ENCODE measurements at places on chromosomes 11 and 22.
A peak's percentile ranks its signal among the peaks of the same experiment; 100 is the strongest.

GRCh38 chr11:1507381-1508140, 21.0 kb upstream of the MOB2 start:
- no peak for DNase-seq

DNA sequence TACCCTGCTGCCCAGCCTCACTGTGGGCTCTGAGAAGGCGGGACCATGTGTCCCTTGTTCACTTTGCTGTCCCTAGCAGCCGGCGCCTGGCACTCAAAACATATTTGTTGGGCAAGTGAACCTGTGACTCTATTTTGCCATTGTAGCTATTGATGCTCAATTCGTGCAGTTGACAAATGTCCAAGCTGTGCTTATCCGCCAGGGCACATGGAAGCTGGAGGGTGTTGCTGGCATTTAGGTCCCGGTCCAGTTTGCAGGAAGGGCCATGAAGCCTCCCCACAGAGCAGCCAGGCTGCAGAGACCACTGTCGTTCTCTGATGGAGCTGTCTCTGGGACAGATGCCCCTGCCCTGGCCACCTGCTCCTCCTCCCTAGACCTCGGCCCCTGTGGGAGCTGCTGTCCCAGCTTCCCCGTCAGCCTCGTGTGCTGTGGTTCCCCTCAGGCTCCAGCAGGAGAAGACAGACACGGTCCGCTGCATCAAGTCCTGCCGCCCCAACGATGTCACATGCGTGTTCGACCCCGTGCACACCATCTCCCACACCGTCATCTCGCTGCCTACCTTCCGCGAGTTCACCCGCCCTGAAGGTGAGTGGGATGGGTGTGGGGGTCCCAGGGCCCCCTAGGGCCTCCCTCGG, 71.5 kb downstream of the FBLN1 start:
- DNase-seq: no peak

- no peak for DNase-seq
Measured at GRCh38 chr11:12285811-12286222, 91.6 kb upstream of the PARVA start.

DNA sequence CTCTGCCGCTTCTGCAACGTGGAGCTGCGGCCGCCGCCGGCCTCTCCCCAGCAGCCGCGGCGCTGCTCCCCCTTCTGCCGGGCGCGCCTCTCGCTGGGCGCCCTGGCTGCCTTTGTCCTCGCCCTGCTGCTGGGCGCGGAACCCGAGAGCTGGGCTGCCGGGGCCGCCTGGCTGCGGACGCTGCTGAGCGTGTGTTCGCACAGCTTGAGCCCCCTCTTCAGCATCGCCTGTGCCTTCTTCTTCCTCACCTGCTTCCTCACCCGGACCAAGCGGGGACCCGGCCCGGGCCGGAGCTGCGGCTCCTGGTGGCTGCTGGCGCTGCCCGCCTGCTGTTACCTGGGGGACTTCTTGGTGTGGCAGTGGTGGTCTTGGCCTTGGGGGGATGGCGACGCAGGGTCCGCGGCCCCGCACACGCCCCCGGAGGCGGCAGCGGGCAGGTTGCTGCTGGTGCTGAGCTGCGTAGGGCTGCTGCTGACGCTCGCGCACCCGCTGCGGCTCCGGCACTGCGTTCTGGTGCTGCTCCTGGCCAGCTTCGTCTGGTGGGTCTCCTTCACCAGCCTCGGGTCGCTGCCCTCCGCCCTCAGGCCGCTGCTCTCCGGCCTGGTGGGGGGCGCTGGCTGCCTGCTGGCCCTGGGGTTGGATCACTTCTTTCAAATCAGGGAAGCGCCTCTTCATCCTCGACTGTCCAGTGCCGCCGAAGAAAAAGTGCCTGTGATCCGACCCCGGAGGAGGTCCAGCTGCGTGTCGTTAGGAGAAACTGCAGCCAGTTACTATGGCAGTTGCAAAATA, 816 bp downstream of the PDE3B start:
- peak; percentile 58 for DNase-seq

GRCh38 chr22:26287382-26288225, 118.3 kb downstream of the SEZ6L start:
- no peak for DNase-seq

- DNase-seq: no peak
Measured at GRCh38 chr11:86999859-87000753, 37.6 kb upstream of the TMEM135 start.

DNA sequence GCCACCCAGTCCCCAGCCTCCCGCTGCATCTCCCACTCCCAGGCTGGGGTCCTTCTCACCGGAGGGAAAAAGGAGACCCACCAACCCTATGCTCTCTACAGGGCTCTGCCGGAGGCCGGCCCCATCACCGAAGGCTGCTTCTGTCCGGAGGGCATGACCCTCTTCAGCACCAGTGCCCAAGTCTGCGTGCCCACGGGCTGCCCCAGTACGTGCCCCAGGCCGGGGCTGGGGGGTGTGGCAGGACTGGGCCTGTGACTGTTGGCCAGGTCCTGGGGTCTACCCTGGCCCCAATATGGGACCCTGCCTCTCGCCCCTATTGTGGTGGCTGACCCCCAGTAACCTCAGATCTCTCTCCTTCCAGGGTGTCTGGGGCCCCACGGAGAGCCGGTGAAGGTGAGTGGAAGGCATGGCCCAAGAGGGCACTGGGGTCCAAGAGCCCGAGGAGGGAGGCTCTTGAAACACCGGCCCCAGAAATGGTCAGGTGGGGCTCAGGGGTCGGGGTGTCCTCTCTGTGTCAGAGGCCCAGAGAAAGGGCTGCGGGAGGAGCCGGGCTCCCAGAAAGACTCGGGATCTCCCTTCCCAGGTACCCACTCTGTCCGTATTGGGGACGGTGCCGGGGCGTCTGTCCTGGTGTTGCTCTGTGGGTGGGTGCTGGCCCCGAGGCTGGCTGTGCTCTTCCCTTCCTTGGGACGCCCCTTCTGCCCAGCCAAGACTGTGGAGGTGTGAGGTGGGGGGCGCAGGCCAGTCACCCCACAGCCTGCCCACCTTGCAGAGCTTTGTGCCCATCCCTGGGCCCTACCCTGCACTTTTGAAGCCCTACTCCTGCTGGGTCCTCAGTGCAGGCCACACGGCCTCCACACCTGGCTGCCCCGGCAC, 26.1 kb upstream of the MUC5B start:
- no peak for DNase-seq

DNA sequence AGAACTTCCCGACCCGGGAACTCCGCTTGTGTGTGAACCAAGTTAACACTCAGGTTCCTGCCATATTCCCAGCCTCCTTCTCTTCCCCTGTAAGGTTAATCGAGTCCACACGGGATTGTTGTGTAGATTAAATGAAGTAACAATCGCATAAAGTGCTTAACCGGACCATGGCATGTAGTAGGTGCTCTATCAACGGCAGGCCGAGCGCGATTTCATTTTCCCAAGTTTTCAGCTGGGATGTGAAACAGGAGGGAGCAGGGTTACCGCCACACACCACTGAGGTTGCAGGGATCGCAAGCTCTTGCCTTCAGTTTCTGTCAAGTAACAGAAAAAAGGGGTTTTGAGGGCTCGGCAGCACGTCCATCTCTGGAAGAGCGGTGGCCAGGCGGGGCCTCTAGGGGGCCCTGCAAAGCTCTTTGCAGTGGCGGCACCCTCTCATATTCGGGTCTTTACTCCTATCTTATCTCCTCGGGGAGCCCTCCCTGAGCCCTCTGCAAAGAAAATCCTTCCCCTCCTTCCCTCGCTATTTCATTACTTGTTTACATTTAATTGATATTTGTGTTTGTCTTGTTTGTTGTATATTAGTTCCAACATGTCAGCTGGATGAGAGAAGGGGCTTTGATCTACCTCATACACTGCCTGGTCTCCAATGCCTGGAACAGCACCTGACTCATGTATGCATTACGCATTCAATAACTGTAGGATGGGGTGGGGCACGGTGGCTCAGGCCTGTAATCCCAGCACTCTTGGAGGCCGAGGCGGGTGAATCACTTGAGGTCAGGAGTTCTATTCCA, 816 bp upstream of the PLEKHA7 start:
- DNase-seq: peak; percentile 36

DNA sequence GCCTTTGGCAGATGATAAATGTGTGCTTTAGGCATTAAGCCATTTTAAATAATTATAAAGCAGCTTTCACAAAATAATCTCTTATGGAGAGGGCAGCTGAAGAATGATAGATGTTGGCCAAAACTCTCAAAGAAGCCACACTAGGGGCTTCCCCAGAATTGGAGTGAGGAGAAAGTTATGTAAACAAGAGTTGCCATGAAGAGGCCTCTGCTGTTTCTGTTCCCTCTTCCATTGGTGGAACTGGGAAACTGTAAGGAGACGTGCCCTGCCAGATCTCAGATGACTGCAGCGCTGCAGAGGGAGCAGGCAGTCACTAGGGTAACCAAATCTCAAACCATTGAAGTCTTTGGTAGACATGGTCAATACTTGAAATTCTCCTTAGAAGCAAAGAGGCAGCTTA, 19.4 kb upstream of the APLP2 start:
- DNase-seq: no peak

DNA sequence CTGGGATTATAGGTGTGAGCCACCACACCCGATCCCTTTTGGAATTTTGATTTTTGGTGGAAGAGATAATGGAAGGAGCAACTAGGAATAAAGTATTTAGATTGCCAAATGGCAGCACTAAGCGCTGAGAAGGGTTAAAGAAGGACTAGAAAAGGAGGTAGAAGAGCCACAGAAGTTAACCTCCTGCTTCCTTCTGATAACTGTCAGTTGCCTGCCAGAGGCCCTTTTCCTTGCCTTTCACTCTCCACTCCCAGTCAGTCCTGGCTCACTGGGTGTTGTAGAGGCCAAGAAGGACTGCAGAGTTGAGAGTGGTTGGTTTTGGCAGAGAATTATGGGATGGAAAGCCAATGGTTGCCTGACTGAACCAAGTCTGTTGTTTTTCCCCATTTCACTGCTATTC, 19.3 kb downstream of the ZC3H12C start:
- no peak for DNase-seq

DNA sequence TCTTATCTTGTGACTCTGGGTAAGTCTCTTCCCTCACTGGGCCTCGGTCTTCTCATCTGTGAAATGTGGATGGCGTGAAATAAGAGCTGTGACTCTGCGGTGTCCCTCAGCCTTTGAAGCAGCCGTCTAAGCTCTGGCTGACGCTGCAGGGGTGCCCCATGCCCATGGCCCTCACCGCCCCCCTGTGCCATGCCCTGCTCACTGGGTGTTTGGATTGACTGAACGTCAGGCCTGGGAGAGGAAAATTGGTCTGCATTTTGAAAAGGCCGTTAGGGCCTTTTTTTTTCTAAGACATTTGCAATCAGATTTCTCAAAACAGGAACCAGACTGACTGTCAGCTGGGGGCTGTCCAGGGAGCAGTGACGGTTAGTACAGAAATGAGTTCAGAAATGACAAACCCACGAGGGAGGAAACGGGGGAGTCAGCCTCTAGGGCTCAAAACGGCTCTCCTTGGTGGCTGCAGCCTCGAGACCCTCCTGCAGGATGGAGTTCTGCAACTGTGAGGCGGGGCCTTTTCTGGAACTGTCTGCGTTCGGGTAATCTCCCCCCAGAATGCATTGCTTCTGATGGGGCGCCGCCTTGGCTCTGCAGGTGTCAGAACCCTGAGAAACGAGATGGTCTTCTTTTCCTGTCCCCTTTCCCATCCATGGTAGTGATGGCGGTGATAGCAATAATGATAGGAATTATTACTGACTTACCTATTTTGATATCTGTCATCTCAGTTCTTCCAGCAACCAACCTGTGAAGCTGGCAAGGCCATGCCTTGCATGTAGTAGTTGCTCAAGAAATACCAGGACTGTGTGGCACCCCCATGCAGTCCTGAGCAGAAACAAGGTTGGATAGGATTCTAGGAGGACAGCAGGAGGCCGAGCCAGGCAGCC, 2.0 kb downstream of the GRK2 start:
- DNase-seq: peak; percentile 60

DNA sequence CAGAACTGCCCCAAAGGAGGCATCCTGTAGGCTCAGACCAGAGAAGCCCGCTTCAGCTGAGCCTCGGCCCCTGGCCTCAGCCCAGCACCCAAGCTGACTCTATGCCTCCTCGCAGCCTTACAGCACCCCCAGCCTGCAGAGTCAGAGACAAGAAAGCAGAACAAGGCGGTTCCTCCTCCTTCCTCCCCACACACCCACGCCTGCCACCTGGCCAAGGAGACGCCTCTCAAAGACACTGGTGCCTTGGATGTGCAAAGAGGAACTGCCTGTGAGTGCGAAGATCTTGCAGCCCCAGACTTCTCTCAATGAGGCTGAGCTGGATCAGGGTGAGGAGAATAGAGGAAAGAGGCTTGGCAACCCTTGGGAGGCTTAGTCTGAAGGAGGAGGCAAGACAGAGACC, 60.2 kb downstream of the PDE2A start:
- no peak for DNase-seq

DNA sequence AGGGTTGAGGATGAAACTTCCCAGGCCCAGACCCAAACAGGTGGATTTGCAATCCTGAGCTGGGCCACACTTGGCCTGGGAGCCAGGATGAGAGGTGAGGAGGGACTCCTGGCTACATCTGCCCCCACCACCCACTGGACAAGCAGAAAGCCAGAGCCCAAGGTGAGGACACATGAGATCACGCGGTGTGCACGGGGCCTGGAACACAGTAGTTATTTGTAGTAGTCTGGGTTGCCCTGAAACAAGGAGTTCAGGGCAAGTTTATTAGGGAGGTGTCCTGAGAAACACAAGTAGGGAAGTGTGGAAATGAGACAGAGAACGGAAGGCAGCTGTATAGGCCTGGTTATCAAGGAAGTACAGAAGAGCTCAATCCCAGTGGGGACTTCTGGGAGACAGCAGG, 647 bp upstream of the SEC14L6 start:
- DNase-seq: no peak

- DNase-seq: no peak
Measured at GRCh38 chr22:41526226-41526829, 17.9 kb downstream of the POLR3H start.

- DNase-seq: no peak
Measured at GRCh38 chr11:129443276-129443675, 67.6 kb downstream of the BARX2 start.
